ENCODE measurements at places on chromosomes 7 and 10. TPM values are rescaled to one million over a fixed set of nuclear protein-coding genes. Genes with fewer than 3 reads are reported as not detected.

GRCh38 chr7:101869026-101869900 is 51.8 kb downstream of the CUX1 start:
- ATAC-seq: no peak

DNA sequence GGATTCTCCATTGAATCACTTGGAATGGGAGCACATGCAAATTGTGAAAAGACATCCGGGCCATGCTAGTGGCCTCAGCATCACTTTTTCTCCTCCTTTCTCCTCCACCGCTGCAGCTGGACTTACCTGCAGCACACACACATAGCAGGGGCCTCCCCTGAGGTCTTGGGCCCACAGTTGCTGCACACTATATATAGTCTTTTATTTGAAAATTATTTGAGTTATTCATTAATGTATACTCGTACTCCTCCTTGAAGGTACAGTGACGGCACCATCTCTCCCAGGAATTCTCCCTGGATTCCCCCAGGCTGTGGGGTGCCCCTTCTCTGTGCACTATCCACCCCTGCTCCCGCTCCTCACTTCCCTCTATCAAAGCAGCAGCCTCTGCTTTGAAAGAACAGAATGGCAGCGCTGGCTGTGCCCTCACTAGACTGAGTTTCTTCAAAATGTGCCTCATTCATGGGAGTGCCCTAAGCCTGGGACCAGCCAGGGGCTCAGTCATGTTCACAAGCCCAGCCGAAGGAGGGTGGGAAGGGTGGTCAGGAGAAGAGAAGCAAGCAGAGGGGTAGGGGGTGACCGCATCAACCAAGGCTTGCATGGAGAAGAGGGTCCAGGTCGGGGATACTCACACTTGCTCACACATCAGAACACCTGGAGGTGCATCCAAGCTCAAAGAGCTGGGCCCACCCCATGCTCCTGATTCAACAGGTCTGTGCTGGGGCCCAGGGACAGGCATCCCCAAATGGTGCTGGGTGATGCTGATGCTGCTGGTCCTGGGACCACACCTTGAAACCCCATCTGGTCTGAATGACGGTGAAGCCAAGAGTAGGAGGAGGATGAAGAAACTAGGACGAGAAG is 156.2 kb upstream of the ZMIZ1 start:
- ATAC-seq: no peak

- peak; percentile 50 for ATAC-seq
These were observed 1012.5 kb downstream of the NRG3 start for GRCh38 chr10:82887488-82887887.

The UCN3 gene
- total RNA-seq: not detected

The OR6V1 gene
- 0.31 TPM for total RNA-seq

GRCh38 chr10:14781763-14782162 is 7.1 kb upstream of the FAM107B start:
- no peak for ATAC-seq

The MMD2 gene
- 0.14 TPM for total RNA-seq

GRCh38 chr7:105875505-105875904 is 894 bp downstream of the ATXN7L1 start:
- ATAC-seq: no peak

The PTER gene
- total RNA-seq: 3.8 TPM

GRCh38 chr7:8627325-8627724 is 193.9 kb downstream of the NXPH1 start:
- ATAC-seq: peak; percentile 78

DNA sequence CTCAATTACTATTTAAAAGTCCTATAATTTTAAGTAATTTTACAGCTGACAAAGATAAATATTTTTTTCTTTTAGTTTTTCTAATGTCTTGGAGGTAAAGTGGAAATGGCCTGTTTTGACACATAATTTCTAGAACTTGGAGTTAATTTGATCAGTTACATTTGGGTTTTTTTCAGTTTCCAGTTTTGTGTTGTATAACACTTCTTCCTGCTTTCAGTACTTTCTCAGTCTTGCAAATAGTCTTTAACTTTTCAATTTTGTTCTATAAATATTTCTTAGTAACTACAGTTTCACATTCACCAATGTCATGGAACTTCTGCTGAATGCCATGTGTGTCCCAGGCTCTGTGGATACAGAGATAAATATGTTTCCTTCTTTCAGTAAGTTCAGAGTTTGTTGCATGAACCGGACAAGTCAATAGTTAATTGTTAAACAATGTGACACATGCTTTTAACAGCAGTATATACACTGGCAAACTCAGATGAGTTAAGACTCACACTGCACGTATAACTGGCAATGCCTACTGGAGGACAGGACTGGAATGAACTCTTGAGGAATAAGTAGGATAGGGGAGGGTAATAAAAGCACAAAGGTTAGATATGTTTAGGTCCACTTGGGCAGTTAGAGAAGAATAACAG is 4.6 kb downstream of the SHOC2 start:
- ATAC-seq: no peak

DNA sequence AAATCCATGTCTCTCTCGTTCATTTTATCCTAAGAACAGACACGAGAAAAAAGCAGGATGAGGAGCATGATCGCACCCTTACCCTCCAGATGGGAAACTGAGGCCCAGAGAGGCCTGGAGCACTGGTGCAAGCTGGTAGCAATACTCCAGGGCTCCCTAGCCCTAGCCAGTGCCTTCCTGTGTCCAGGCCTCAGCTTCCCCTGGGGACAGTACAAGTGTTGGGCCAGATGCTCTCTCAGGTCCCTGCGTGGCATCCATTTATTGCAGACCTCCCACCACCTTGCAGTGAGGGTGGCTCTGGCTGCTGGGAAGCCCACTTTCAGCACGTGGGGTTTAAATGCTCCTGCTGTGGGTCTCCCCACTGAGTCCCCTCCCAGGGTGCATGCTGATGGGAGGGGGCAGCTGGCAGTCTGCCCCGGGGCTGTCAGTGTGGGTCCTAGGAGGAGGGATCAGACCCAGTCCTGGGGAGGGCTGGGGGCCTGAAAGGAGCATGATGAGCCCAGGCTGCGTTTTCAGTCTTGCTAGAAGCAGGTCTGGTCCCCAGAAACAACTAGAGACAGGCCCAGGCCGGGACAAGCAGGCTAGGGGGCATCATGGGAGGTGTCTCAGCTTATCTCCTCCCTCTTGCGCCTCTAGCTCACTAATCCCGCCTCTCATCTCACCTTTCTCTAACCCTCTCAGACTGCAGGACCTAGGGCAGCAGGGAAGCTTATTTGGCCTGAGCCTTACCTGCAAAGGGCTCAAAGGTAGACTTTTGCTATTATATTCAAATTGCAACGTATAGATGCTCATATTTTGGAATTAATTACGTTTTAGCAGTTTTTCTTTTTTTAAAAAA is 662 bp upstream of the PPIF start:
- ATAC-seq: peak; percentile 30

DNA sequence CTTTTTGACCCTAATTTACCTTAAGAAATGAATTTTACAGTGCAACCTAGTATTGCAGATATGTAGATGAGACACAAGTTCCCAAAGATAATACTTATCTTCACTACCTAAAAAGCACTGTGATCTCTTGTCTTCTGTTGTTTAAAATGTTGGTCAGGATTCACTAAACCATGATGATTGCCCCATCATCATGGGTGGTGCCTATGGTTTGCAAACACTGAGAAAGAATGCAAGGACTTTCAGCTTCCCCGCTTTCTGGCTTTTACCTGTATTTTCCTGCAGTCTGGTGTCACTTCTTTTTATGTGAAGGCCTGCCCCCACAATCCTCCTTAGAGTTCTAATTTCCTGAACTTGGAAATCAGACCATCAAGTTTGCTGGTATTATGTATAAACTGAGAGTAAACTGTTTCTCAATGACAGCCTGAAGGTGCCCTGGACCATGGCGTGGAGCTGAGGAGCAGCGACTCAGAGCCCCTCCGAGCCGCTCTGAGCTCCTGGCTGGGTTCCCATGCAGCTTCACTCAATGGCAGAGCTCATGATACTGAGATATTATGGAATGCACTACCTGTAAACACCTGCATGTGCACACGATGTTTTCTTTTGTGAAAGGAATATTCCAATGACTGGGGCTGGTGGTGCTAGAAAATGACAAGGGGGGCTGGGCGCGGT is 118.4 kb upstream of the EFCAB10 start:
- ATAC-seq: no peak

DNA sequence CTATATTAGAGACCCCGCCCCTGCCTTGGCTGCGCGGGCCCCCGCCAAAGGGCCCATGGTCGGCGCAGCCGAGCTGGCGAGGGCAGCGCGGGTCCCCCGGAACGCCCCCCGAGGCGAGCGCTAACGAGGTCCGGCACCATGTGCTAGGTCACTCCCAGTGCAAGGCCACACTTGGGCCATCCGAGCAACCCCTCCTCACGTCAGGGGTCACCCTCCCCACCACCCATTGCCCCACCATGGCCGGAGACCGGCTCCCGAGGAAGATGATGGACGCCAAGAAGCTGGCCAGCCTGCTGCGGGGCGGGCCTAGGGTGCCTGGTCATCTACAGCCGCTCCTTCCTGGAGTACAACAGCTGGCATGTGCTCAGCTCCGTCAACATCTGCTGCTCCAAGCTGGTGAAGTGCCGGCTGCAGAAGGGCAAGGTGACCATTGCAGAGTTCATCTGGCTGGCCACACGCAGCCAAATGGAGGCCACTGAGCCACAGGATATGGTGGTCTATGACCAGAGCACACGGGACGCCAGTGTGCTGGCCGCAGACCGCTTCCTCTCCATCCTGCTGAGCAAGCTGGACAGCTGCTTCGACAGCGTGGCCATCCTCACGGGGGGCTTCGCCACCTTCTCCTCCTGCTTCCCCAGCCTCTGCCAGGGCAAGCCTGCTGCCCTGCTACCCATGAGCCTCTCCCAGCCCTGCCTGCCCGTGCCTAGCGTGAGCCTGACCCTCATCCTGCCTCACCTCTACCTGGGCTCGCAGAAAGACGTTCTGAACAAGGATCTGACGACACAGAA is 12.4 kb upstream of the SEC24C start:
- ATAC-seq: no peak

The MUC12 gene
- total RNA-seq: 1.4 TPM

- ATAC-seq: no peak
These were observed 68.0 kb downstream of the CAMK1D start for GRCh38 chr10:12417331-12417730.

- no peak for ATAC-seq
These were observed 346.2 kb upstream of the LRGUK start for GRCh38 chr7:133780912-133781311.

The FXYD4 gene
- total RNA-seq: not detected

The PDCD11 gene
- total RNA-seq: 44.4 TPM

GRCh38 chr10:47047577-47048525 is 136.6 kb downstream of the PTPN20 start:
- peak; percentile 83 for ATAC-seq

- no peak for ATAC-seq
These were observed 31.6 kb downstream of the CCDC3 start for GRCh38 chr10:12969951-12970350.

DNA sequence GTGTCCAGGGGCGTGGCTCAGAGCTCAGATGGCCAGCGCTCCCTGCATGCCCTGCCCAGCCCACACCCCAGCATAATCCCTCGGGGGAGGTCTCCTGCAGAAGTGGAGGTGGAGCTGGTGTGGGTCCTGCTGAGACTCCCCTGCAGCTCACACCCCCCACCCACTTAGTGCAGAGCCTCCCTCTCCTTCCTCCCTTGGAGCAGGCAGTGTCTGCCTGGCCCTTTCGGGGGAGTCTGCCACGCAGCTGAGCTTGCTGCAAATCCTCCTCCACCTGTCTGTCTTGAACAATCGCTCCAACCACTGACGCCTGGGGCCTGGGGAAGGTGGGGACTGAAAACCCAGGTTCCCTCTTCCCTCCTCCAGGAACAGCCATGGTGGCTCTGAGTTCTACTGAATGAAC is 219.7 kb upstream of the PPP2R2D start:
- ATAC-seq: peak; percentile 38

The TMEM139 gene
- total RNA-seq: 3.0 TPM

The ZNF365 gene
- not detected for total RNA-seq

- ATAC-seq: no peak
These were observed 250.6 kb downstream of the C7orf25 start for GRCh38 chr7:42661312-42661711.

The OR2A12 gene
- total RNA-seq: 0.04 TPM

DNA sequence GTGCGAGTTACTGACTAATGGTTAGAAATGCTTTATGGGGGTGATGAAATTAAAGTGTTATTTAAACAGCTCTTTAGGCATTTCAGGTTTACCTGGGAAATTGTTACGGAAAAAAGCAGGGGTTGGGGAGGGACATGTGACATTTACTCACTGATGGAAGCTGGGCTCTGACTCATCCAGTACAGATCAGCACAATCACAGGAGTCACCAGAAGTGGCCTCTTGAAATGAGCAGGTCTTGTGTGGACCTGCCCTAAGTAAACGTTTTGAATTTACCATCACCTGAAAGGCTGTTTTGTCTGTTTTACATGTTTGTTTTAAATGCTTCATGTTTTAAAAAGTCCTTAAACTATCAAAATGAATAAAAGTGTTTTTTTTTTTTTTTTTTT is 2.3 kb downstream of the GLRX3 start:
- peak; percentile 8 for ATAC-seq

The CFTR gene
- 2.3 TPM for total RNA-seq

DNA sequence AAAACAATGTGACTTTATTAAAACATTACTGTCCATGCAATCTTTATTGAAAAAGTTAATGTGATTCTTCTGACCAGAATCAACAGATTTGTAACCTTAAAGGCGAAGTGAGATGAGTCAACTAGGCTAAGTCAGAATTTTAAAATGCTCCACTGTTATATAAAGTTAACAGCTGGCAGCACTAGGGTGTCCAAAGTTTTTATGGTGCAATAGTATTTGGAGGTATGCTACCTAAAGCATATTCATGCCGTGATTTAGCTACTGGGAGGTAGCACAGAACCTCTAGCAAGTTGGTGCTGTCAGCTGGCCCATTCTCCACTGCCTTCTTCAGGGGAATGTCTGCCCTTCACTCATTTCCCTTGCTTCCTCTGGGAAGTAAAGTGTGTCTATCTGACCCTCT is 126.7 kb downstream of the RAPGEF5 start:
- ATAC-seq: no peak

- ATAC-seq: no peak
These were observed 28.6 kb downstream of the JAZF1 start for GRCh38 chr7:28151965-28152364.

- ATAC-seq: no peak
These were observed 59.6 kb upstream of the C1GALT1 start for GRCh38 chr7:7122701-7123281.
